Stimulated activated CD8-positive, alpha-beta memory T cell treated with anti-CD3 and anti-CD28 coated beads, Interleukin-4, amount 100 ng/mL, for 1 hour (primary cell): ENCODE measurements at places on chromosomes 6 and 20.

DNA sequence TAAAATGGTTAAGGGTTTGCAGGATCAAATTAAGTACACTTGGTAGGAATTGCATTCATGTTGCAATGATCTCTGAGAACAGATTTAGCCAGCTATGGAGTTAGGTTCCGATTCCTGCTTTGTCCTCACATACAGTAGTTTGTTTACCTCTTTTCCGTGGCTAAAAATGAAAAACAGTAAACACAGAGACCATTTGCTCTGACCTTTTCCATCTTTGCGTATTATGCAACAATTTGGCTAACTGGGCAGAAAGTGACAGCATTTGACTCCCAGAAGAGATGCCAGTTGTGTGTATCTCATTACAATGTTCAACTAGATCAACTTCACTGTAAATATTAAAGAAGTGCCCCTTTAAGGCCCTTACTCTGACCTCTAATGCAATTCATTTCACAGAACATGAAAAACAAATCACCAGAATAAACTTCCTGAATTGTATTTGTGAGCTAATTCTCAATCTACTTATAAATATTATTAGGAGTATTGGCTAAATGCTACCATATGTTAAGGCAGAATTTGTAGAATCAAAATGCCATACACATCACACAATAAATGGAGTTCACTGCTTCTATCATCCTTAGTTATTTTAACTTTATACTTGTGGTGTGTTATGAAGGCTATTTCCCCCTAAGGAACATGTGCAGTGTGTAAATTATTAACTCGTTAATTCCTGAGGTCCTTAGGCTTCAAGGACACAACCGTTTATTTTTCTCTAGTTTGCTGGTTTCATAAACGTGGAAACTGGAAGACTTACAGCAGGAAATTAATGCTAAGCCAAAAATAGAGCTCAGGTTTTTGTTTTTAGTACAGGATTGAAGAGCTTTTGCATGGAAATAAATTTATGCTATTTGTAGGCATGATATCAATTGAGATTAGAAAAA is 380.7 kb upstream of the CITED2 start:
- no peak for DNase-seq

DNA sequence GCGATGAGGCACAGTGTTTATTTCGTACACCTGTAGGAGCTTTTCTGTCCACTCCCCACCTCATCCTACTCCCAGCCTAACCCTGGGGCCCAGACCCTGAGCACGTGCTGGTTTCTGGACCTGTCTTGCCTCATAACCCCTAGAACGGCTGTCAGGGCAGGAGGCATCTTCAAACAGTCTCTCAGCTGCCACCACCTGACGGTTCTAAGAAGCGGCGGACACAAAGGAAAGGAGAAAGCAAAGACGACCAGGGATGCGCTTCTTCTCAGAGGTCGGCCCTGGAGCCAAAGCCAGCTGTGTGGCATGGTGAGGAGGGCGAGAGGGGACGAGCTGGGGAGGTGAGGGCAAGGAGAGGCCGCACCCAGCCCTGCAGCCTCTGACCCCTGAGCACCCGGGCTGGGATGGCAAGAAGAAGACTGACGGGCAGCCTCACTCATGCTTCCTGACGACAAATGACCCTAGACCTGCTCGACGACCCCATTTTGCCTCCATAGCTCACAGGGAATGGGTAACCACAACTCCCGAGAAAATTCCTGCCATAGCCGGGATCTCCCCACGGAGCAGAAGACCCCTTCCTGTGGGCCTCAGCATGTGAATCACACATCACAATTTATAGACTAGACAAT is 62.1 kb downstream of the WDR27 start:
- no peak for DNase-seq

GRCh38 chr20:45008521-45009049 is 42.3 kb downstream of the STK4 start:
- no peak for DNase-seq

DNA sequence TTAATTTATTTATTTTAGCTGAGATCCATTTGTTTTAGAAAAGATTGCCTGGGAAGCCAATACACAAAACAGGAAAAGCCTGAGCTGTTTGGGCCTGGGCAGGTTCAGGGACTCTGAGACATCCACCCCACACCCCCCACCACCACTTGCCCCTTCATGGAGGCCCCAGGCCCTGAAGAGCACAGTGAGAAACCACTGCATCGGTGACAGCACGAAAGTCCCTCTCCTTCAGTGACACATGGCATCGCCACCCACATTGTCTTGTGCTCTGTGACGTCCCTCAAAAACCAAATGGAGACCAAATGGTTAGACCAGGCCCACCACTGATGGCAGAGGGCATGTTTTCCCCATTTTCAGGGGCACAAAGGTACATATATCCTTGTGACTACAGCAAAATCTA is 106.4 kb downstream of the SYNDIG1 start:
- DNase-seq: no peak

DNA sequence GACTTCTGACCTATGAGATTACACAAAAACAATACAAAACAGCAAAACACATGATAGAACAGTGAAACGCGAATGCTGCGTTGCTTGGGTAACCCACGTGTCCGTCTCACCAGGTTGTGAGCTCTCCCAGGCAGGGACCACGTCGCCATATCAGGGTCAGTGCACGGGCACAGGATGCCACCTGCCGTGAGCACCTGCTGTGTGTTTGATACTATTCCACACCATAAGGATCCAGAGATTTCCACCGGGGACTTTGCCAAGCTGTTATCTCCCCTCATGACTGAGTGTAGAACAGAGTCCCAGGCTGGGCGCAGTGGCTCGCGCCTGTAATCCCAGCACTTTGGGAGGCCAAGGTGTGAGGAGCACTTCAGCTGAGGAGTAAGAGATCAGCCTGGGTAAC is 288.0 kb downstream of the BMP7 start:
- DNase-seq: no peak

- DNase-seq: no peak
These were observed 312.6 kb upstream of the RSPO3 start for GRCh38 chr6:126805861-126806260.

DNA sequence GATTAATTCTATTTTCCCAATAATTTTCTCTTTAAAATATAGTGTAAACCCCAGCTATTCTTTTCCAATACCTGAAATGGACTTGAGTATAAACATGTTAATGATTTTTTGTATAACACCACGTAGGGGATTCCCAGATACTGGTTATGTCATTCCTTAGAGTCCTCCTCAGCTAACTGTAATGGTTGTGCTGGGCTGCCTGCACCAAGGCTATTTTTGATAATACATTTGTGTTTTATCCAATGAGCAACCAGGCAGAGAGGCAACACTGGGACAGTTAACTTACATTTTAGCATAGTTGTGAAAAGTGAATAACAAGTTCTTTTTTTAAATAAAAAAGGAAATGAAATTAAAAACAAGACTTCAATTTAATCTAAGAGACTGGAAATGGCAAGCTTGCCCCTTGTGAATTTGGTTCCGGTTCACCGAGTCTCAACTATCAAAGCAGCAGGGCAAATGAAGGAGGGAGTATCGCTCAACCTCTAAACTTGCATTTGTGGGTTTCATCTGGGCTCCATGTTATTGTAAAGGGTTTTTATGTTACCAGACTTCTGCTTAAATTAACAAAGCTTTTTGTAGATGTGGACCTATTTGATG is 18.8 kb upstream of the BACH2 start:
- no peak for DNase-seq

DNA sequence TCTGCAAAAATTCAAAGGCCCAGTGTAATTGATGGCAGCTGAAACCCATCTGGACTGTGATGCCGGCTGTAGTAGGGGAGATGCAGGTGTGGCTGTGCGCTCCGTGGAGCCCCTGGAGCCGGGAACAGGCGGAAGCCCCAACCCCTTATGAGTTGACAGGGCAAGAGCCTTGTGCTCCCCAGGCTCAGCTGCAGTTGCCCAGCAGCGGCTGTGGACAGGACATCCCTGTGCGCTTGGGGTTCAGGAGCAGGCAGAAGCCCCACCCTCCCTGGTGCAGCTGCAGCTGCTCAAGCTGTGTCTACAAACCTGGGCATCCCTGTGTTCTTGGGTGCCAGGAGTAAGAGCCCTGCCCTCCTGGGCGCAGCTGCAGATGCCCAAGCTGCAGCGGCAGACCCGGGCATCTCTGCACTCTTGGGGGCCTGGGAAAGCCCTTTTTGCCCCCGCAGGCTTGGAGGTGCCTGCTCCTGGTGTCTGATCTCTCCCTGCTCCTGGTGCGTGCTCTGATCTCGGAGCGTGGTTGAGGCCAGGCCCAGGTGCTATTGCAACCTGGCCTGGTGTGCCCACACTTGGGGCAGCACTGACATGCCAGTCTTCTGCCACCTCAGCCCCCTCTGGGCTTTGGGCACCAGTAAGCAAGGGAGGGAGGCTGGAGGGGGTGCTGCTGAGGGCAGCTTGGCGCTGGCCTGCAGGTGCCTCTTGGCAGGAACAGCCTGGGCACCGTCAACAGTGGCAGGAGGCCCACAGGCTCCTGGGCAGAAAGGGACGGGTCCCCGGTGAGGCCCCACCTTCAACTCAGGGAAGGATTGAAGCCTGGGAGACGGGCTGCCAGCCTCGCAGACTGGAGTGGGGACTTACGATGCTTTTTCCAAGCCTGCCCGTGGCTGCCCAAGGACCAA is 30.3 kb downstream of the OR2J2 start:
- DNase-seq: no peak

- DNase-seq: no peak
These were observed 23.6 kb upstream of the ZNF831 start for GRCh38 chr20:59139998-59140397.

DNA sequence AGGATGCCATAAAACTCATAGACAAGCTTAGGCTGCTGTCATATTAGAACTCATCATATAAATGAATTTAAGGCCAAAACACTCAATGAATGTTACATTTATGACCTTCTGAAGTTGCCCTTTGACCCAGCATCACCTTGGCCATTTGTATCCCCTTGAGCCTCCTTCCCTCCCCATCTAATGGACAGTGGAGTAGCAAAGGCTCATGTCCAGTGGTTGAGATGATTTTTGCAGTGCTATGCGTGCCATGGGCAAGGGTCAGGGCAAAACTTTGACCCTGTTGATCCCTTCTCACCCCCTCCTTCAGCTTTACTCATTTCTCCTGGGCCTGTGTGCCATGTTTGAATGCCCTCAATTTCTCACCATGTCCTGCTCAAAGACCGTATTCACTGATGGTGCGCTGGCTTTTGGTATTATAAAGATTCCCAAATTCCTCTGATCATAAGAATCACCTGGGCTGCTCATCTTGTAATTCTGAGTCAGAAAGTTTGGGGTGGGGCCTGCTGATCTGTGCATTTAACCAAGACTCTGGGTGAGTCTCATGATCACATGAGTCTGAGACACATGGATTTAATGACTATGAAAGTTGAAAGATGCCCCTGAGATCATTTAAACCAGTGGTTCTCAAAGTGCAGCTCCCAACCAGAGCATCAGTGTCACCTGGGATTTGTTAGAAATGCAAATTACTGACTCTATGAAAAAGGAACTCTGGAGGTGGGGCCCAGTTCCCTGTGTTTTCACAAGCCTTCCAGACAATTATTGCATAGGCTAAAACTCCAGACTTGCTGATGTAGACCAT is 57.5 kb upstream of the IL20RA start:
- no peak for DNase-seq
